ENCODE measurements at places on chromosomes 12 and 14.

DNA sequence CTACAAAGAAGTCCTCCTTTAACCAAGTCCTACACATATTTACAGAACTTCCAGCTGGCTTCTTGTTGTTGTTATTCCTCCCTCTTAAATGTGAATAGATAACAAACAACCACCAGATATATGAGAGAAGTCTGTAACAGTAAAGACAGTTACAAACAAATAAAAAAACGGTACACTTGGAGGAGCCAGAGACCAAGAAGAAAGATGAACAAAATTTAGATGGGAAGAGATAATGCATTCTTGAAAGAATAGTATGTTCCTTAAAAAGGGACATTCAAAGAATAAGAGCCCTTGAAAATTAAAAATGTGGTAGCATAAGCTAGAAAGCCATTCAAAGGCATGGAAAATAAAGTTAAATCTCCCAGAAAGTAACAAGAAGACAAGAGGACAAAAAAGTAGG, 25.9 kb downstream of the SLCO1A2 start:
- DNase-seq, result no peak

DNA sequence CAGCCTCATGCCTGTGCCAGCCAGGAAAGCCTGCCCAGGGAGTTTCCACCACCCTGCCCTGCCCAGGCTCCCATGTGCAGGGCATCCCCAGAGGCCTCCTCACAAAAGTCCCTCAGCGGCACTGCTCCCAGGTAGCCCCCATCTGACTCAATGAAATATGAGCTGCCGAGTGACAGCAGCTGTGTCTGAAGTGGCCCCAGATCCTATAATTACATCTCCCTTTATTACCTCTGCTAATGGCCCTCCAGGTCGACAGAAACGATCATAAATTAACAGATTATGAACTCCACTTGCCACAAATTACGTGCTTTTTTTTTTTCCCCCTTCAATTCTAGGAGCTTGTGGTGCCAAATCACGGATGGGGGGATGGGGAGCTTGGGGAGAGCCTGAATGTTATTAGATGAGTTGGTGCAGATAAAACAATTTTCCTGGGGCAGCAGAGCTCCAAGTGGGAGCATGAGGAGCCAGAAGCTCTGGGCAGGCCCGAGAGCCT, 110.4 kb downstream of the ESRRB start:
- no peak for DNase-seq

DNA sequence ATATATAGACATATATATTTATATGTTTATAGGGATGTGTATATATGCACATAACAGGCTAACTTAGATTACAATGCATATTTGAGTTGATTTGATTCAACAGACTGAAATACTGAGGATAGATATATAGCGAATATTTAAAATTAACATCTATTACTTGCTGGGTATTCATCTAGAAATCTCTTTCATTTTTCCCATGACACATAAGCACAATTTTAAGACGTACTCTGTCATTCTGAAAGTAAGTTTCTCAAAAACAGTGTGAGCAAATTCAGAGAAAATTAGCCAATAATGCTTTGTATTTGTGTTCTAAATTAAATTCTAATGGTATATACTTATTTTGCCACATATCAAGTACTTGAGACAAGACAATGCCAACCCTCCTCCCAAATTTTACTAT, 907.5 kb upstream of the MDGA2 start:
- no peak for DNase-seq

DNA sequence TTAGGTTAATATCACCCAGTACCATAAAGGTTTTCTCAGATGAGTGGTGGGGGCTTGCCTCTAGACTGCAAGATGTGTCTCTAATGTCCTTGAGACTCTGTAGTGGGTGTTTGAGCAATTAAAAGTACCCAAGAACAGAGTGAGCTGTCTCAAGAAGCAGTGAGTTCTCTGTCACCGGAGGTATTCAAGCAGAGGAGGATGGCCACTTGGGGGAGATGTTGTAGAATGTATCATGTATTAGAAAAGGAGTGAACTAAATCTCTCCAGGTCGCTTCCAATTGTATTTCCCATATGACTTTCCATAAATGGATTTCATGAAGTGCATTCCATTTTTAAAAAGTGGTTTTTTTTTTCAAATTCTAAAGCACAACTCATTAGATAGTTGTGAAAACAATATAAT, 35.0 kb downstream of the SLC17A8 start:
- peak; percentile 42 for DNase-seq

DNA sequence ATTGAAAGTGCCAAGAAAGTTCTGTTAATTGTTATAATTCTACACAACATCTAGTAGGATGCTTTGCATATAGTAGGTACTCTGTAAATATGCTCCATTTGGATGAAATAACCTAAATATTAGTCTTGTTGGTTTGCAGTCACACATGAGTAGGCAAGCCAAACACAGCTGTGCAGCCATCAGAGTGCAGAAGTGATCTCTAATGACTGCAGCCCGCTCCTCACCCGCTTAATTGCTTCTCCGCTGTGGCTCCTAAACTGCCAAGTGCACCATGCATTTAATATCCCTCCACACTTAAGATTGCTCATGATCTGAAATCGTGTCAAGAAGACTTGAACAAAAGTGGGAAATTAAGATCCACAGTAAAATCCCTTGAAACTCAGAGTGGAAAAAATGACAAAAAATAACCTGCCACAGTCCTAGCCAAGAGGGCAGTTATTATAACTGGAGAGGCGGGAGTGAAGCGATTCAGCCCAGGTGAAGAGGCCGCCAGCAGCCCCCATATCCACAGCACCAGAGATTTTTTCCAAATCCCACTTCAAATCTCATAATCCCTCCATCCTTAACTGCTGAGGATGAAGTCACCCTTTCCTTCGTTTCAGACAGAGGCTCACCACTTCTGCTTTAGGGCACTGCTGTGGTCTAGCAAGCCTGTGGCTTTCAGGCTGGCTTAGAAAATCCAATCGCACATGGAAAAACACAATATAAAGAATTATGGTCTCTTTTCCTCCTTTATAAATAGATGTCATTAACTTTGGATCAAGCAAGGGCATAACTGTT, 69.5 kb downstream of the TMEM30B start:
- DNase-seq, result no peak

DNA sequence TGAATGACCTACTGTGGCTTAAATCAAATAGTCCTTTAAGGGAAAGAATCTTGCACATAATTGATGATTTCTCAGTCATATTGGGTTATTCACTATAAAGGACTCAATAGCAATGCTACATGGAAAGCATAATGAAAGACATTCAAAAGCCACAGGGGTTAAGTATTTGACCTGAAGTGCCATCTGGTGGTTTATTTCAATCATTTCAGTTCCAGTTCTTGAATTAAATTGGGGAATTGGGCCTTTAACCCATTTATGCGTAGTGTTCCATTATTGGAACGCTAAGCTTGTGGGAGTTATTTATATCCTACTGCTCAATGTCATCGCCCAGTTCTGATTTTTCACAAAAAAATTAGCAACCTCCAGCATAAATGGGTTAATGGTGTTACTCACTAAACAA, 41.3 kb upstream of the C12orf71 start:
- no peak for DNase-seq

DNA sequence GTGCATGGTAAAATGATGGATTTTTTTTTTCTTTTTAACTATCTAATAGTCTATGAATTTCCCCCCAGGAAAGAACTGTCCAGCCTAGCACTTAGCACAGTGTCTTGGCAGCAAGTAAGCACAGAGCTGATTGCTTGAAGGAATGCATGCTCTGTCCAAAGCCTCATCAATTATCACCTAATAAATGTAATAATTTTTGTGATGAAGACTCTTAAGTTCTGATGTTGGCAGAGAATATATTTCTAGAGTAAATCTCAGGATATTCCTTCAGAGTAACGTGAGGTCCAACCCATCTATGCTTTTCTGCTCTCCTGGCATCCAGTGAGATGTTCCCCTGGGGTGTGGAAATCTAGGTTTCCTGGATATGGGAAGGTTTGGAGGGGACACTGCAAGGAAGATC, 152.4 kb downstream of the TMX1 start:
- no peak for DNase-seq

DNA sequence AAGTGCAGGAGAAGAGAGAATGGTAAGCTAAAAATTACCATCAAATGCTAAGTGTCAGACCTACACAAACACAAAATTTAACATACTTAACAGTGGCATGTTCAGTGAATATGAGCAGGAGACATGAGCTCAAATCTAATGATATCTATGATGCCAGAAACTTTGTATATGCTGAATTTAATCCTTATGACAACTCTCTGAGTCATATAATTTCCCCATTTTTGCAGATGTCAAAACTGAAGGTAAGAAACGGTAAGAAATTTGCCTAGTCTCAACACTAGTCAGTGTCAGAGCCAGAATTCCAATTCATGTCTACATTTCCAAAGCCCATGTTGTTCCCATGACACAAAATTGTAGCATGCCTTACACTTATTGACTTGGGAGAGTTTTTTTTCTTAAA, 375.8 kb downstream of the APAF1 start:
- DNase-seq, result no peak

- no peak for DNase-seq
These were observed 60.8 kb upstream of the C14orf180 start for GRCh38 chr14:104518659-104519350.

DNA sequence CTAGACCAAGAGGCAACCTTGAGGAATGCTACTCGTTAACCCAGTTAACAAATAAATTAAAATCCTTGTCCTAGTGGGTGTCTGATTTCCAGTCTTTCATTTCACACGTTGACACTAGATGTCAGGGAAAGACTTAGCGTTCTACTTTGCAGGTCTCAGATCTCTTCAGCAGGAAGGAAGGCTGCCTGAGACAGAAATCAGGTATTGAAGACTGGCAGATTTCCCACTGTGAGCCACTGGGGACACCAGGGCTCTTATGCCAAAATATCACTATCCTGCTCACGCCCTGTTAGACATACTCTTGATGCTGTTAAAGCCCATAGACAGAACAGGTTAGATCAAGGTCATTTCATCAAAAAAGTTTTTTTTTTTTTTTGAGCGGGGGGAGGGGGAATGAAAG, 33.0 kb downstream of the EMP1 start:
- DNase-seq, result no peak

- DNase-seq, result no peak
These were observed 126.7 kb upstream of the CCDC196 start for GRCh38 chr14:66359500-66359899.

DNA sequence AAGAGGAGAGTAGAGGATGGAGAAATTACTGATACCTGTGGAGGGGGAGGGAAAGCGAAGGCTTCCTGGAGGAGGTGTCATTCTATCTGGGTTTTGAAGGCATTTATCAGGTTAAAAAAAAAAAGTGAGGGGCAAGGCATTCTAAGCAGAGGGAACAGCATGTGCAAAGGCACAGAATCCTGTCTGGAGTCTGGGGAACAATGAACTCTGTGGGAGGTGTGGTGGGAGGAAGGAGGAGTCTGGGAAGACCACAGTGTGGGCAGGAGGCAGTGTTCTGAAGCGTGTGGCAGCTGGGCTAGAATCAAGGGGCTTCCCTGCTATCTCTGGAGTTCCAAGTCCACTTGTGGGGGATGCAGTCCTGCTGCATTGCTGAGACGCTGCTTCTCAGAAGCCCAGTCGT, 123.4 kb downstream of the RBM19 start:
- no peak for DNase-seq

- no peak for DNase-seq
These were observed 30.9 kb upstream of the WDR89 start for GRCh38 chr14:63672417-63673180.

GRCh38 chr12:43287706-43288383, 264.2 kb downstream of the ADAMTS20 start:
- no peak for DNase-seq

GRCh38 chr14:68346556-68347343, 446.1 kb downstream of the ZFP36L1 start:
- no peak for DNase-seq

- DNase-seq, result no peak
These were observed 114.2 kb upstream of the MDM1 start for GRCh38 chr12:68446384-68446783.

- no peak for DNase-seq
These were observed 49.4 kb downstream of the ZDHHC17 start for GRCh38 chr12:76813265-76813664.

DNA sequence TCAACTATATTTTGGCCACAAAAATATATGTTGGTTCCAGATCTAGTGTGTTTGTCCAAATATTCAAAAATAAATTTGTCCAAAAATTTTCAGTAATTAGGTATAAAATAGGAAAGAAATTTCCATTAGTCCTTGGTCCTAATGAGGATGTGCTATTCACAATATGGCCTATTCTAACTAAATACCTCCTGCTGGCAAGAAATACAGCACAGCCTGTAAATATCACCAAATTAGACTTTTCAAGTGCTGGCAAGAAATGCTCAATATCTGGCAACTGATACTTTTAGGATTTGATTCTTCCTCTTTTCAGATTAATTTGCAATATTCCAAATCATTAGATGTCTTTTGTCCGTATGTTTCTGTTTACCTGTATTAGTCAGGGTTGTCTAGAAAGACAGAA, 1446.2 kb downstream of the LRFN5 start:
- no peak for DNase-seq

DNA sequence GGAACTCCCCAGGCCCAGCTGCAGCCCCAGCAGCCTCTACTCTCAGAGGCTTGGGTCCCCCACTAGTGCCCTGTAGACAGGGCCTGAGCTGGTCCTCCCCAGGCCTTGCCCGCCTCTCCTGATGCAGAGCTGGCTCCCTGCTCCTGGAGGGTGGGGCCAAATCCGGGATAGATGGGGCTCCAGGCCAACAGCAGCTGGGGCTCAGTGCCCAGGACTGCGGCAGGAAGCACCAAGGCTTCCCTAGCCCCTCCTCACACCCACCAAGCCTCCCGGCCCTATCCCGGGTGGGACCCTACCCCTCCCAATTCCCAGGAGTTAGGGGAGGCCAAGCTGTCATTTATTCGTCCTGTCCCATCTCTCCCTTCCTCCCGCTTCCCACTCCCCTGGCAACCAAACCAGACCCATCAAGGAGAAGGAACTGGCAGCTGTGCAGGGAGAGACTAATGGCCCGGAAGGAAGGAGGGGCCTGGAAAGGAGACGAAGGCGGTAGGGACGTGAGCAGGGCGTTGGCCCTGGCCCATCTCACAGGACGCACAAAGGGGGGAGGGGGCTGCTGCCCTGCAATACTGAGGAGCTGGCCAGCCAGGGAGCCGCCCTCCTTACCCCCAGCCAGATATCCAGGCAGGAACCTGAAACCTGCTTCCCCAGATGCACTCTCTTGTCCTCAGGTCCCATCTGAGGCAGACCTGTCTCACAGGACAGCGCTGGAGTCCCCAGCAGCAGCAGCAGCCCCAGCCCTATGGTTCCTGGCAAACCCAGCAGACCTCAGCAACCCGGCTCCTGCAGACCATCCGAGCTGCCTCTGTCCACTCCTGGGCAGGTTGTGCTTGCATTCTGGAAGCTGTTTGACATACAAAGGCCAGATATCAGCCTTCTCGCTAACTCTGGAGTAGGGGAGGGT, 1.6 kb upstream of the PRPH start:
- no peak for DNase-seq
